ENCODE measurements at places on chromosomes 2 and 18. TPM values are rescaled to one million over a fixed set of nuclear protein-coding genes. Genes with fewer than 3 reads are reported as not detected.
A peak's percentile ranks its signal among the peaks of the same experiment; 100 is the strongest.

The DAW1 gene
- 0.93 TPM for total RNA-seq

The SERPINB5 gene
- total RNA-seq, result 0.57 TPM

- DNase-seq, result no peak
These were observed 24.9 kb downstream of the FHL2 start for GRCh38 chr2:105373895-105374401.

The MGAT4A gene
- 11.1 TPM for total RNA-seq

The AFF3 gene
- 0.75 TPM for total RNA-seq

GRCh38 chr2:31660165-31660564 lies 79.4 kb upstream of the SRD5A2 start:
- DNase-seq, result no peak

The LIPG gene
- 5.0 TPM for total RNA-seq

GRCh38 chr2:37870829-37871228 lies 54.3 kb upstream of the RMDN2 start:
- DNase-seq, result no peak

The PID1 gene
- 0.55 TPM for total RNA-seq

- peak; percentile 71 for DNase-seq
These were observed 5.8 kb upstream of the CTDSP1 start for GRCh38 chr2:218393750-218394290.

GRCh38 chr18:2961821-2962220 lies 51.1 kb downstream of the LPIN2 start:
- no peak for DNase-seq

DNA sequence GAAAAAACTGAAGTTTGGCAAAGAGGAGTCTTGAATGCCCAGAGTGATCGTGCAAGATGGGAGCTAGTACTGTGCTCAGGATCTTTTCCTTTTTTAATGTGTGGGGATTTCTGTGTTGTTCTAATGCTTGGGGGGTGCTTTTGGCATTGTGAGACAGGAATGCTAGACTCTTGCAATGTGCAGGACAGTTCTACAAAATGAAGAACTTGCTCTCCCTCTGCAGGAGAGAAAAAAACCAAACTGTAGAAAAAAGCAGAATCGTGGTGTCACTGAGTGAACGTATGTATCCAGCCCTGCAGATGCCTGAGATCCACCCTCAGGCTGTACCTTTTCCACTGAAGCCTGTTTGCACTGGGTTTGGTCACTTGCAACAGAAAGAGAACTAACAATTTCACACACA lies 12.1 kb upstream of the TTC39C start:
- no peak for DNase-seq

DNA sequence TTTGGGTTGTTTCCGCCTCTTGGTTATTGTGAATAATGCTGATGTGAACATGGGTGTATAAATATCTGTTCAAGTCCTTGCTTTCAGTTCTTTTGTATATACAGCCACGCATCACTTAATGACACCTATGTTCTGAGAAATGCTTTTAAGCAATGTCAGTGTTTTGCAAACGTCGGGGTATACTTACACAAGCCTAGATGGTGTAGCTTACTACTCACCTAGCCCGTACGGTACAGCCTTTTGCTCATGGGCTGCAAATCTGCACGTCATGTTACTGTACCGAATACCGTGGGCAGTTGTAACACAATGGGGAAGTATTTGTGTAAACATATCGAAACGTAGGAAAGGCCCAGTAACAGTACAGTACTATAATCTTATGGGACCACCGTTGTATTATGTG lies 12.4 kb downstream of the RALB start:
- DNase-seq, result no peak

DNA sequence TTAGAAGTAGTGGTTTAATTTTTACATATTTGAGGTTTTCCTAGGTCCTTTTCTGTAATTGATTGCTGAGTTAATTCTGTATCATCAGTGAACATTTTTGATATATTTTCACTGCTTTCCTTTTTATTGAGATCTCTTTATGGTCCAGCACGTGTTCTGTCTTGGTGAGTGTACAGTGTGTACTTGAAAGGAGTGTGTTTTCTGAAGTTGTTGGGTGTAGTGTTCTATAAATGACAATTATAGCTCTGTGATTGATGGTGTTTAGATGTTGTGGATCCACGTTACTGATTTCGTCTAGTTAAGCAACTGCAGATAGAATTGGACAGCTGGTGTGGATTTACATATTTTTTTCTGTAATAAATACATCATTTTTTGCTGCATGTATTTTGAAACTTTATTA lies 32.7 kb downstream of the AGFG1 start:
- no peak for DNase-seq

GRCh38 chr2:111522231-111522768 lies 361.7 kb downstream of the ANAPC1 start:
- peak; percentile 13 for DNase-seq

DNA sequence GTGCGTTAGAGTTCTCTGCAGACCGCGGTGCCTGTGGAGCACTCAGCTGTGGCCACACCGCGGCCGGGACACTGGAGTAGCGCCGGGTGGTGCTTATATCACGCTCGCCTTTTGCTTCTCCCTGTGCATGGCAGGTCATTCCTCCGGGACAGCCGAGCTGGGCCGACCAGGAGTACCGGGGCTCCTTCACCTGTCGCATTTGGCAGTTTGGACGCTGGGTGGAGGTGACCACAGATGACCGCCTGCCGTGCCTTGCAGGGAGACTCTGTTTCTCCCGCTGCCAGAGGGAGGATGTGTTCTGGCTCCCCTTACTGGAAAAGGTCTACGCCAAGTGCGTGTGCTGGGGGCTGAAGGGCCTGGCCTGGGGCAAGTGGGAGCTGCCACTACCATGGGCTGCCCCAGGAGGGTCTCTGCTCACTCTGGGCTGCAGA lies 4.2 kb downstream of the CAPN10 start:
- no peak for DNase-seq

The ANKRD30B gene
- total RNA-seq, result not detected

DNA sequence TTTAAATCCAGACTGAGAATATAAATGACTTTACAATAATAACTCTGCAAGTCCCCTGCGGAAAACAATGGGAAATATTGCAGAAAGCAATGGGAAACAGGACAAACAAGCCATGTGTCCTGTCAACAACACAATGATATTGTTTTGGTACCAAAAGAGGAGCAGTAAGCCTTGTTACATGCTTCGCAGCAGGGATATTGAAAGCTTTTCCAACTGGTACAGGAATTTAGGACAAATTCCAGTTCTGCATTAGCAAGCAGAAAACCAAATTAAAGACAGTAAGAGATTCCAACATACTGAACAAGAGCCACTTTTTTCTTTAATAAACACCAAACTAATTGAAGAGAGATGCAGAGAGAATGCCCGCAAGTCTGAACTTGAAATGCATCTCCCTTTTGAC lies 30.0 kb downstream of the FRZB start:
- DNase-seq, result no peak

- no peak for DNase-seq
These were observed 127.6 kb upstream of the ITGA6 start for GRCh38 chr2:172299741-172300140.

DNA sequence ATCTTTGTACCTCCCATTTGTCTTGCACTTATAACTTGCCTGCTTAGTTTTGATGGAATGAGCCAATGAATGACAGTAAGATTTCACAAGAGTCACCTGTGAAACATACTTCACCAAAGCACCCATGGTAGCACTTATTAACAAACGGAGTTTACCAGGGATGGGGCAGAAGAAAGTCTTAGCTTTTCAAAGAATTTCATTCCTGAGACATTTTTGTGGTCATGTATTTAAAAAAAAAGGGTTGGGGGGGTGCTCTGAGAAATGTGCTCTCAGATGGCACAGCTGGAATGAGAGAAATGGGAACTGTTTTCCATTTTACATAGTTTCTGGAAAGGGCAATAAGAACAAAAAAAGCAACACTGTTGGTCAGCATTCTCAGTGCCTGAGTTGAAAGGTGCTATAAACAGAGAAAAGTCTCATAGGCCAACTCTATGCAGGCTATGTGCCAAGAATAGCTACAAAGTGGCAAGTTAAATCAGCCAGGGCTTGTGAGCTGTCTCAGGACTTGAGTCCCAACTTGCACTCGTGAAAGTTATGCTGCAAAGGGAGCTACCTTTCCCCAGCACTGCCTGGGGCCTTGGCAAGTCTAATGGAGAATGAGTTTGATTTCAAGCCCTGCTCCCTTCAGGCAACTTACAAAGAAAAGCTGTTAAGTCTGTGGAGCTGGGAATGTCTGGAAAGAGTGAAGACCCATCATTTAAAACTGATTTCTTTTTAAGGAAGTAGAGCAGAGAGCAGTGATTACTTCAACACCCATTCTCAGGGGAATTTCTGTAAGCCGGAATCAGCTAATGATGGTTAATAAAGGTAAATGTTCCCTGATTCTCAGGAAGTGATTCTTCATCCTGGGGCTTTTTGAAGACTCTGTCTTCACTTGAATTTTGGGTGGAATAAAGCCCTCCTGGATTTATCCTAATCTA lies 170.6 kb downstream of the SLC8A1 start:
- DNase-seq, result no peak

DNA sequence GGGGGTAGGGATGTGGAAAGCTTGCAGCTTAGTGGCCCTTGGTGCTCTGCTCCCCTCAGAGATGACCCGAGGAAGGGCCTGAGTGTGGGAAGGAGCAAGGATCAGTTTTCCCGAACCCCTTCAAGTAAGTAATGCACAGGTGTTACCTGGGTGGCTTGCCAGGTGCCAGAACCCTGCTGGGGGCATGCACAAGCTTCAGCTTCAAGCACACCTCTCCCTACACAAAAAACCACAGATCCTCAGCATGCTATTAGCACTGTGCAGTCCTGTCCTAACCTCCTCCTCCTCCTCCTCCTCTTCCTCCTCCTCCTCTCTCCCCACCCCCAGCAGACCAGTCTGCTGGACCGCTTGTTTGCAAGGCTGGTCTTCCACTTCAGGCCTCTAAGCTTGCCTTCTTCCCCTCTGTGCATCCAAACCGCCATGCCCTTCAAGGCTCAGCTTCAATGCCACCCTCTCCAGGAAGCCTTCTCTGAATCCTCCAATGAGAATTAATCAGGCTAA lies 114.8 kb downstream of the ACAA2 start:
- peak; percentile 63 for DNase-seq

DNA sequence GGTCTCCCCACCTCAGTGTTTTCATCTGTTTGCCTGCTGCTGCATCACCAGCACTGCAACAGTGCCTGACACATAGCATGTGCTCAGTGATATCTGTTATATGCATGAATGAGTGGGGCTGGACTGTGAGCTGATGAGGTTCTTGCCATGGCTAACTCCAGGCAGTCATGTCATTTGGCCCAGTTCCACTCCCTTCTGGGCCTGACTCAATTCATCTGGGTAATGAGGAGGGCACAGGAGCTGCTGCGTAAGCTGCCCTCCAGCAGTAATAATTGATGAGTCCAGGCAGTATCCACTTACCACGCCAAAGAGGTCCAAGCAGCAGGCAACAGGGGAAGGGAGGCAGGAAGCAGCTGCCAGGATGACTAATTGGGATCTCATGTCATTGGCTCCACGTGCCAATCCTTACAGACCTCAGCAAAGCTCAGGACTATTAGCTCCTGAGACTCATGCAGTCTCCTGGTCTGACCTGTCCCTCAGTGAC lies 34.1 kb upstream of the MAT2A start:
- DNase-seq, result no peak

- DNase-seq, result no peak
These were observed 17.3 kb downstream of the HK2 start for GRCh38 chr2:74851191-74851566.

GRCh38 chr18:56257205-56257604 lies 381.2 kb downstream of the TXNL1 start:
- DNase-seq, result no peak

GRCh38 chr2:25454824-25455611 lies 113.3 kb upstream of the DNMT3A start:
- DNase-seq, result no peak

The VWA3B gene
- 0.38 TPM for total RNA-seq

The LINC00305 gene
- not detected for total RNA-seq
